G401 (cell line): ENCODE measurements at places on chromosomes 5 and 9. TPM values are rescaled to one million over a fixed set of nuclear protein-coding genes. Genes with fewer than 3 reads are reported as not detected.

The ZNF462 gene
- total RNA-seq: 0.06 and 0.20 TPM in 2 replicates

The TTC23L gene
- not detected in 2 replicates for total RNA-seq

The ARHGEF28 gene
- 0.03 and 0.98 TPM in 2 replicates for total RNA-seq

The TMOD1 gene
- total RNA-seq: not detected in 2 replicates

The RXRA gene
- 18.9 and 25.8 TPM in 2 replicates for total RNA-seq

The C9orf50 gene
- not detected in 2 replicates for total RNA-seq

The PCAT7 gene
- 11.6 and 19.3 TPM in 2 replicates for total RNA-seq
